Cerebellar cortex (tissue), 1 donor: ENCODE measurements at places on chromosomes 13 and 19.
A peak's percentile ranks its signal among the peaks of the same experiment; 100 is the strongest.

DNA sequence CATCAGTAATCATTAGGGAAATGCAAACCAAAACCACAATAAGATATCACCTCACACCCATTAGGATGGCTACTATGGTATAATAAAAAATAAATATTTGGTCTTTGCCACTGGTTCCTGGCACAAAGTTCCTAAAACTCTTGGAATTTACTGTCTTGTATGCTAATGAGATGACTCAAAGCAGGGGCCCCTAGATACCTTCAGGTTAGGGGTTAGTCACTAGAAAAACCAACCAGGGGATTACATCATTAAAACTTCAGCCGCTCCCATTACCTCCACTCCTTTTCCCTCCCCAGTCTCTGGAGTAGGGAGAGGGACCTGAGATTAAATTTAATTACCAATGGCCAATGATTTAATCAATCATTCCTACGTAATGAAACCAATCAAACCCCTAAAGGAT is 49.6 kb downstream of the THSD1 start:
- no peak for DNase-seq

- no peak for DNase-seq
Measured at GRCh38 chr13:99126821-99127220, 73.8 kb upstream of the UBAC2 start.

- no peak for DNase-seq
Measured at GRCh38 chr13:109348519-109349258, 437.7 kb downstream of the IRS2 start.

- DNase-seq, result peak; percentile 12
Measured at GRCh38 chr19:30225676-30226463, 146.3 kb upstream of the ZNF536 start.

GRCh38 chr13:24007979-24008620 is 110.8 kb upstream of the C1QTNF9B start:
- DNase-seq, result no peak

DNA sequence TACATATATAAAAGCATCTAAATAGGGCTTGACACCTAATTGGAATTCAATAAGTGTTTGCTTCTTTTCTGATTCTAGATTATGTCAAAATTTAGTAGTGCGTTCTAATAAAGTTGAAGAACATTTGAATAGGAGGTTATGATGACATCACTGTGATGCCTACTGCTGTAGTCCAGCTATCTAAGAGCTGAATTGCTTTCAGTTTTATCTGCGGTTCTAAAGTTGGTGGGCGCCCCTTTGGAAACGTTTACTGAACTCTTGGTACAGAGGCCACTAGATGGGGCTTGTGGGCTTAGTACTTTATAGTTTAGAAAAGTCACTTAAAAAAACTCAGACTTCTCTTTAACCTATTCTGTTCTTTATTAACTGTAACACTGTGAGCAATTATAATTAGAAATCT is 776.9 kb downstream of the GPC5 start:
- peak; percentile 9 for DNase-seq

- DNase-seq, result no peak
Measured at GRCh38 chr13:29227576-29227975, 367.9 kb downstream of the SLC7A1 start.

DNA sequence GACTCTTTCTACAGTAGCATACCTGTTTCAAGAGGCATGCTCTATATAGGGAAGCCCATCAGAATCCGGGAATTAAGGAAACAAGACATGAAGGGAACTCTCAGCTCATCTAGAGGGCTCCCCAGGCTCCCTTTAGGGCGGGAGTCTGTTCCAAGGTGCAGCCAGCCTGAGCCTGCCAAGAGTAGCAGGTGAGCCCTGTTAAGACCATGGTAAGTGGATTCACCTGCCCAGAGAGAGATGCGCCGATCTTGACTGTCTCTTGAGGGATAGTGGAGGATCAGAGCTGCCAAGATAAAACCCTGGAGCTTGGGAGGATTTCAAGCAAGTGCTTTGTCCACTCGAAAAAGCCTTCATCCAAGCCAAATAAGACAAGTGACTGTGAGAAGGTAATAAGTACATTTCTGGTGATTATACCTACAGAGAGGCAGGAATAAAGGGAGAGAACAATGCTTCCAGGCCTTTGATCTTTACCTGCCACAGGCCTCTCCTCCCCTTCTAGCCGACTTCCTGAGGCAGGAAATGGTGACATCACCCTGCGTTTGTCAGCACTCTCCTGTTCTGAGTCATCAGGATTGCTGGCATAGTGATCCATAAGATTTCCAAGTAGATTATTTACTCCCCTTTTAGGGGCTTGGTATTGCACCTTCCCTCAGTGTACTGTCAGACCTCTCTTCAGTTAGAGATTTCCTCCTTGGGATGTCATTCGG is 31.5 kb downstream of the KLF5 start:
- DNase-seq, result no peak

- DNase-seq, result no peak
Measured at GRCh38 chr13:35266412-35266811, 210.1 kb downstream of the MAB21L1 start.
